ENCODE measurements at places on chromosomes 11 and 22. TPM values are rescaled to one million over a fixed set of nuclear protein-coding genes. Genes with fewer than 3 reads are reported as not detected.

GRCh38 chr11:121035780-121036179, 11.9 kb downstream of the TBCEL start:
- no peak for DNase-seq

GRCh38 chr11:130796828-130797227, 119.5 kb downstream of the SNX19 start:
- no peak for DNase-seq

- no peak for DNase-seq
Observed at GRCh38 chr11:64499261-64500004, 91.6 kb upstream of the SLC22A12 start.

DNA sequence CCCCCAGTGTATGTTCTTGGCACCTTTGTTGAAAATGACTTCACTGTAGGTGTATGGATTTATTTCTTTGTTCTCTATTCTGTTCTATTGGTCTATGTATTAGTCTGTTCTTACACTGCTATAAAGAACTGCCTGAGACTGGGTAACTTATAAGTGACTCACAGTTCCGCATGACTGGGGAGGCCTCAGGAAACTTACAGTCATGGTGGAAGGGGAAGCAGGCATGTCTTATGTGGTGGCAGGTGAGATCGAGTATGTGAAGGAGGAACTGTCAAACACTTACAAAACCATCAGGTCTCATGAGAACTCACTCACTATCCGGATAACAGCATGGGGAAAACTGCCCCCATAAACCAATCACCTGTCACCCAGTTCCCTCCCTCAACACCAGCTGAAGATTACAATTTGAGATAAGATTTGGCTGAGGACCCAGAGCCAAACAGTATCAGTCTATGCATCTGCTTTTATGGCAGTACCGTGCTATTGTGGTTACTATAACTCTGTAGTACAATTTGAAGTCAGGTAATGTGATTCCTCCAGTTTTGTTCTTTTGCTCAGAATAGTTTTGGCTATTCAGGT, 836.2 kb downstream of the DLG2 start:
- DNase-seq, result no peak

DNA sequence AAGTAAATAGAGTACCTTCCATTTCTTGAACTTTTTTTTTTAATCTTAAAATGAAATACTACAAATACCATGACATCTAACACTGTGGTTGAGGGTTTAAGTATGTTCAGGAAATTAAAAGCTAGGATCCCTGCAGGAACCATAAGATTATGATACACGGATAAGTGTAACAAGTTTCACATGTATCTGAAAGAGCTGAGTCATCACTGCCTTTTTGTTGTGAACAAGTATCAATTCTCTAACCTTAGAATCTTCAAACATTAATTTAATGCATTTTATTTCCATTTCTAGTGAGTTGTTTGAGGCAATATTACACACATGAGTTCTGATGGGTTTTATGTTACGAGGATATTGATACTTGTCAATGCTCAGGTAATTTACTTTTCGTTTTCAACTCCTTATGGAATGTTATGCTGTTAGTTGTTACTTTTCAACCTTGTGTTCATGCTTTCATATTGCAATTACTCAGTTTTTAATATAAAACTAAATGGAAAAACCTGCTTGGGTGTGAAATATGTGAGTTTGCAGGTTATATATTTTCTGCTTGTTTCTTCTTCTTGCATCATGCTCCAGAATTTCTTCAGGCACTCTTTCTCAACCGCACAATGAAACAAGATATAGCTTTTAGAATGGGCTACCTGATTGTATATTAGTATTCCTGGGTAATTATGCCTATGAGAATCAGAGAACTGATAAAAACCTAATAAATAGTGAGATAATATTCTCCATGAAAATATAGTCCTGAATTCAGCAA, 361.3 kb upstream of the MTNR1B start:
- DNase-seq, result no peak

GRCh38 chr11:3709977-3710376, 38.8 kb upstream of the CHRNA10 start:
- no peak for DNase-seq

DNA sequence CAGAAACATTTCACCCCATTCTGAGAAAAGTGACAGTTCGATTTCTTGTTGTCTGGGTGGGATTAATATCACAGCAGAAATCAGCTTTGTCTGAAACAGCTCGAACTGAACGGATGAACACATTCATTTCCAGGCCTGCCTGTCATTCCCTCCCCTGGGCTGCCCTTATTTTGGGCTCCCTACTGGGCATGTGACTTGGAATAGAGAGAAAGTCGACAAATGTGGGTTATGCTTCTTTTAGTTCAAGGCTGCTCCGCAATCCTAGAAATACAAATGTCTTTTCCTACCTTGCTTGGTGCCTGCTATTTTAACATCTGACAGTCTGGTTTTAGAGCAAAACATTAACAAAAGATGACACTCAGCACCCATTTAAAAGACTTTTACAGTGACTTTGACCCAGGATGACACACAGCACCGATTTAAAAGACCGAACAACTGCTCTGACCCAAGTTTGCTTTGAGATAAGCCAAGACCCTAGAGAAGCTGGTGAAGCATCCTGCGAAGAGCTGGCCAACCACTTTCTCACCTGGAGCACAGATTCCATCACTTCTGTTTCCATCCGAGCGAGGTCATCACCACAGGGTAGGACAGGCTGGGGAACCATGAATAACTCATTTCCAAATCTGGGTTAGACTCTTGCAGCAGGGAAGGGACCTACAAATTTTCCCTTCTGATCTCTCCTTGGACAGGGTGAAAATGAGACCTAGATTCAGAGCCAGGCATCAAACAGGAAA, 13.1 kb downstream of the CLMP start:
- DNase-seq, result no peak

GRCh38 chr11:102882389-102883024, 7.7 kb upstream of the MMP12 start:
- no peak for DNase-seq

- DNase-seq, result no peak
Observed at GRCh38 chr22:37320726-37321677, 38.7 kb downstream of the CYTH4 start.

- DNase-seq, result no peak
Observed at GRCh38 chr11:128130052-128130451, 457.3 kb downstream of the ETS1 start.

DNA sequence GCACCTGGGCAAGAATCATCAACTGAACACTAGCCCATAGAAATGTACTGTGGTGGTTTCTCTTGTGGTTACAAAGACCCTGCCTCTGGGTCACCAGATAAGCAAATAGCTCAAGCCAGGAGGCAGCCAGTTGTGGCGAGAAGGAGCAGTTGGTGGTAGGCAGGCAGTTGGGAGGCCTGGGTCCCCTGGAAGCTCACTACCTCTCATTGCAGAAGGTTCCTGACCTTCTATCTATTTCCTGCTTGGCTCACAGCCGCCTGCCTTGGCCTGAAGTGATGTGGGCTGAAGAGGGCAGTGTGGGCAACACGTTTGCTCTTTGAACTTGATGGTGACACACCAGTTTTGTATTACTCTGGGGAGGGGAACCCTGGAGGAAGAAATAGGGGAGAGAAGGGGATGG, 34.7 kb downstream of the NECTIN1 start:
- DNase-seq, result no peak

DNA sequence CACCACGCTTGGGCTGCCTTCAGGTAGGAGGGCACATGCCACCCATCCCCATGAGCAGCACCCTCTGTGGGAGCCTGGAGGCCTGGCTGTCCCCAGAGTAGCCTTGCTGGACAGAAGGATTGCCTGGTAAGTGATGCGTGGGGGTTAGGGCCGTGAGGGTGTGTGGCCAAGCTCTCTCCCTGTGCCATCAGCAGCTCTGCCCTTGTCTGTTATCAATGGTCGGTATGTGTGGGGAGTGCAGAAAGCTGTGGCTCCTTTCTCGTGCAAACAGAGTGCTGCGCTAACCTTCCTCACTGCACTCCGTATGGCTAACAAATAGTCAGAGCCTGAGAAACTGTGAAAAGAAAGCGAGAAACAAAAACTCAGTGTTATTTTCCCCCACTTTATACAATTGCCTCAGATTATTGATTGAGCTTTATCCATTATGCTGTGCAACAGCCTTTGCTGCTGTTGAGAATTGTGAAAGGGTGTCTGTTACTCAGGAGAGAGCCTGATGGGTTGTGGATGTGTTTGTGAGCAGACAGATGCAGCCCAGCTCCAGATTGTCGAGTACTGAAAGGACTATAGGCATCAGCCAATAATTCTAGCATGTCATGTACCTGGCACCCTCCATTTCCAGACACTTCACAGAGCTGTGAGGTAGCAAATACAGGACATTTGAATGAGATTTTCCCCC, 432.2 kb downstream of the NTM start:
- DNase-seq, result no peak

DNA sequence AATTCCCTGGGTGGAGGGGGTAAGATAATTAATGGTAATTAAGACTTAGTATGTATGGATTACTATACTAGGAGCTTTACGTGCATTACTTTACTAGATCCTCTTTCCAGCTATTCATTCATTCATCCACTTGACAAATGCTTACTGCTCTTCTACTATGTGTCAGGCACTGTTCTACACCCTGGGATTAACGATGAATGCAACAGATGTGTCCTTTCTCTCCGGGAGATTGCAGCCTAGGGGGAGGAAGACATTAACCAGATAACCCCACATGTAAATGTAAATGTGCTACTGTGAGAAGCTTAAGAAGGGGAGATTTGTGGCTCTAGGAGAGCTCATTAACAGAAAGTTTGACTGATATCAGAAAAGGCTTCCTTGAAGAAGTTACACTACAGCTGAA, 1.7 kb downstream of the ANKK1 start:
- no peak for DNase-seq

- no peak for DNase-seq
Observed at GRCh38 chr11:35566181-35566580, 40.8 kb upstream of the PAMR1 start.

DNA sequence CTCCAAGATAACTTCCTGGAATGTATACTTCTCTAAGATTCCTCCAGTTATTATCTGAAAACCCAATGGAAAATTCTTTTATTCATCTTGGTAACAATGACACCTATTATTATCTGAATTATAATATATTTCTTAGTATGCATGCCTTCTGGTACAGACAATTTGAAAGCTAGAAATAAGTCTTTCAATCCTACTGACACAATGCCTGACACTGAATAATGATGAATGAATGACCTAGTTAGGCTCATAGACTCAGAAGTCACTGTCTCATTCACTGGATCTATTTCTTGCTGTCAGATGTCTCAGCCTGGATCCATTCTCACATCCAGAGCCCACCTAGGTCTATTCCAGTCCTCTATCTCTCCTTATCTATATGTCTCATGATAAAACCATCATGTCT, 1126.7 kb upstream of the CCDC90B start:
- no peak for DNase-seq

GRCh38 chr11:130815097-130815802, 101.0 kb downstream of the SNX19 start:
- DNase-seq, result no peak

- no peak for DNase-seq
Observed at GRCh38 chr11:12057299-12057980, 49.0 kb upstream of the DKK3 start.

- DNase-seq, result no peak
Observed at GRCh38 chr11:19466314-19466713, 225.6 kb upstream of the E2F8 start.

GRCh38 chr11:125128450-125128849, 17.0 kb upstream of the TMEM218 start:
- DNase-seq, result no peak

DNA sequence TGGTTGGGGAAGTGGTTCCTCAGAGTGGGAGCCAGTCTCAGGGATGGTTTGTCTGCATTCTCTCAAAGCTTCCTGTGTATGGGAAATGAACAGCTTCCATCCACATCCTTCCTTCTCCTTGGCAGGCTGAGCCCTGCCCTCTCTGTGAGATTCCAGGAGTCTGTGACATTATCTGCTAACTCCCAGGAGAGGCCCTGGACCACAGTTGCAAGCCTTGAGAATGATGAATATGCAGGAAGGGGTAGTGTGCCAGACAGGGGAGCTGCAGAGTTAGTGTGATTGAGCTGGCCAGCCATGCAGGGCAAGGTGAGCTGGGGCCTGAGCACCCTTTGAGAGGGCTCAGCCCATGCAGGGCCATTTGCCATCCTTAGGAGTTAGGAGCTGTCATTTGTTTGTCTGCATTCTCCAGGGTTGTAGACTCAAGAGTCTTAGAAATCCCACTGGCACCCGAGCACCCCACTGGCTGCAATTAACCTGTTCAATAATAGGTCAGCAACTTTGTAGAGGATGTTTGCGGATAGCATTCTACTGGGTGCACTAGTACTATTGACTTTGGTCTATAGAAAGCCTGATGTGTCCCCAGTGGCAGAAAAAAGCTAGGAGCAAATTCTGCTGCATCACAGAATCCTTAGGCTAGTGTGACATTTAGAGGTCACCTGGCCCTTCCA, 299.0 kb upstream of the CADM1 start:
- no peak for DNase-seq

DNA sequence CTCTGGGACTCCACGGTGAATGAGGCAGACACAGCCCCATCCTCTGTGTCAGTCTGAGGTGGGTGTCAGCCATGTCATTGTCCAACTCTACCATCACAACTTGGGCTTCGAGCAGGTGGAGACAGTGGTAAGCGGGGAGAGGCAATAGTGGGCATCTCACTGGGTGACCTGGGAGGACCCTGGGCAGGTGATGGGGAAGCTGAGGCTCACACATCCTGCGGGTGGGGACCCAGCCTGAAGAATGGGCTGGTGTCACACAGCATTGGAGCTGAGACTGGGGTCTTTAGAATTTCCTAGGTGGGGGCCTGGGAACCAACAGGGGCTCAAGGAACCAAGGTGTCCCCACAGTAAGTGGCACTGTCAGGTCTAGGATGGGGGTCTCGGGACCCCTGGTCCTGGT, 7.0 kb upstream of the SMARCB1 start:
- no peak for DNase-seq

- no peak for DNase-seq
Observed at GRCh38 chr22:27554841-27555456, 246.6 kb downstream of the MN1 start.

GRCh38 chr22:29023172-29023796, 38.3 kb downstream of the C22orf31 start:
- no peak for DNase-seq

Gene LARGE2
- total RNA-seq, result not detected

Gene B3GAT1
- 0.76 TPM for total RNA-seq

Gene DGAT2
- total RNA-seq, result not detected

Gene MSANTD2
- 28.4 TPM for total RNA-seq

Gene CLMP
- total RNA-seq, result 115 TPM

Gene SAA4
- not detected for total RNA-seq

Gene SLC22A25
- total RNA-seq, result not detected

Gene OR8G5
- total RNA-seq, result not detected

Gene KCNJ1
- not detected for total RNA-seq

Gene SCT
- total RNA-seq, result not detected

Gene LPXN
- total RNA-seq, result 10.8 TPM

Gene ANKK1
- total RNA-seq, result not detected

Gene PKDREJ
- total RNA-seq, result 0.14 TPM

Gene APOL3
- 22.1 TPM for total RNA-seq

Gene SPDYC
- total RNA-seq, result not detected

Gene GAL3ST1
- total RNA-seq, result 0.26 TPM

Gene RELA
- 6.7 TPM for total RNA-seq

Gene CNTF
- not detected for total RNA-seq

All from uterus (tissue), 4 donors.